ENCODE measurements at places on chromosomes 2 and 18. TPM values are rescaled to one million over a fixed set of nuclear protein-coding genes. Genes with fewer than 3 reads are reported as not detected.

The ATP8B1 gene
- 0.42 TPM for total RNA-seq

DNA sequence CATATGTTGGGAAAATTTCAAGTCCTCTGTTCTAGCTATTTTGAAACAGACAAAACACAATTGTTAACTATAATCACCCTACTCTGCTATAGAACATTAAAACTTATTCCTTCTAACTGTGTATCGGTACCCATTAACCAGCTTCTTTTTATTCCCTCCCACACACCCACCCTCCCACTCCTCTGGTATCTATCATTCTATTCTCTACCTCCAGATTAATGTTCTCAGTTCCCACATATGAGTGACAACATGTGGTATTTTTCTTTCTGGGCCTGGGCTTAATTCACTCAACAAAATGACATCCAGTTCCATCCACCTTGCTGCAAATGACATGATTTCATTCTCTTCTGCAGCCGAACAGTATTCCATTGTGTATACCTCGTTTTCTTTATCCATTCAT, 43.3 kb downstream of the EXOC6B start:
- H3K4me3 ChIP-seq: no peak overlapping the region
- H3K27ac ChIP-seq: no peak overlapping the region
- H3K4me1 ChIP-seq: peaks cover 2% of the 10 kb centered on the region
- no peak for DNase-seq
- peaks cover 10% of the 10 kb centered on the region for H3K36me3 ChIP-seq

- H3K36me3 ChIP-seq: peaks cover 6% of the 10 kb centered on the region
- H3K27me3 ChIP-seq: no peaks in the 10 kb centered on the region
- no peaks in the 10 kb centered on the region for H3K4me1 ChIP-seq
- no peak overlapping the region for H3K4me3 ChIP-seq
- no peak for DNase-seq
Measured at GRCh38 chr2:111632661-111633060, 251.3 kb downstream of the ANAPC1 start.

DNA sequence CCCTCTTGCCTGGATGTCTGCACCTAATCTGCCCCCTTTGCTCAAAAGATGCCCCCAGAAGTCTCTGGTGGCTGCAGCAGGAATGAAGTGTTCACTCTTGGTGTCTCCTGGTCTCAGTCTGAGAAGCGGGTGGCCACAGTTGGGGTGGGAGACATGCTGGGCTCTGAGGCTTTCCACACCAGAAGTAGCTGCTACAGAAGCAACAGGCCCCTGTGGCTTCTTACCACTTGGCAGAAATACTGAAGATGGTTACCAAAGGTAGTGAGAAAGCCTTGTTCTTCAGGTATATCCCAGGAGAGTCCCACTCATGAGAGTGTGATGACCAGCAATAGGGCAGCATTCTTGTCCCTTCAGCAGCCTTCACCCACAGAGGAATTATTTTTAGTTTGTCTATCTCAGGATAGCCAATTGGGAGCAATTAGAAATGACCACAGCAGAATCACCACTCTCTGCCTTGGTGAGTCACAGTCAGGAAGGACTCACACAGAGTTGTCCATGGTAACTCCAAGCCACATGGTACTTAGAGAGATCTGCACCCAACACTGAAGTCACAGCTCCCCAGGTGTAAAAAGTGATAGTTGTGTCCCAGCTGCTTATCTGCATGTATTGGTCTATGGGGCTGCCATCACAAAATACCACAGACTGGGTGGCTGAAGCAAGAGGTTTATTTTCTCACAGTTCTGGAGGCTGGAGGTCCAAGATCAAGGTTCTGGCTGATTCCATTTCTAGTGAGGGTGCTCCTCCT, 169.8 kb upstream of the ID2 start:
- DNase-seq: no peak
- H3K36me3 ChIP-seq: no peaks in the 10 kb centered on the region
- H3K27me3 ChIP-seq: peaks cover 33% of the 10 kb centered on the region
- no peak overlapping the region for H3K27ac ChIP-seq
- no peak overlapping the region for H3K4me3 ChIP-seq

GRCh38 chr2:20352581-20353216, 2.1 kb upstream of the PUM2 start:
- H3K4me3 ChIP-seq: no peak overlapping the region
- no peak overlapping the region for H3K27ac ChIP-seq
- no peaks in the 10 kb centered on the region for H3K27me3 ChIP-seq
- peaks cover 21% of the 10 kb centered on the region for H3K4me1 ChIP-seq
- DNase-seq: no peak
